ENCODE measurements at places on chromosomes 5 and 9. TPM values are rescaled to one million over a fixed set of nuclear protein-coding genes. Genes with fewer than 3 reads are reported as not detected.

The CARD9 gene
- total RNA-seq: 10.0 TPM

The PCDH12 gene
- 17.0 TPM for total RNA-seq

The POU5F2 gene
- 1.6 TPM for total RNA-seq

The ARL15 gene
- total RNA-seq: 29.5 TPM

The CDK9 gene
- 99.1 TPM for total RNA-seq

- H3K36me3 ChIP-seq: no peaks in the 10 kb centered on the region
- no peaks in the 10 kb centered on the region for H3K4me1 ChIP-seq
- no peak overlapping the region for H3K4me3 ChIP-seq
- H3K27ac ChIP-seq: no peak overlapping the region
- no peaks in the 10 kb centered on the region for H3K27me3 ChIP-seq
Observed at GRCh38 chr5:117973785-117974184, 1014.6 kb downstream of the DTWD2 start.

DNA sequence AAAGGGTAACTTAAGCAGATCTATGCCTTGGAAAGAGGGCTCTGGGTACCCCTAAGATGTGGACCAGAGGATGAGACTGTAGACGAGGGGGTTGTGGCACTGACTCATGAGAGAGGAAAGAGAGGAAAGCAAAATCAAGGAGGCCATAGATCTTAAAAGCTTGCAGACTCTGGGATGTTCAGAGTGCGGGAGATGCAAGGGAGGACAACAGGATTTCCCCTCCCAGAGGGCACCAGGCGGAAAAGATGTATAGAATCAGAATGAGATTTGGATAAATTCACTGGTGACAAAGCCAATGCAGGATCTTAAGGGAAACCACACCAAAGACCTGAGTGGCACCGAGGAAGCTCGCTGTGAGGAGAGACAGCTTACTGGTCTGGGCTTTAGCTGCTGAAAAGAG lies 27.1 kb downstream of the HRH2 start:
- H3K4me3 ChIP-seq: no peak overlapping the region
- no peak overlapping the region for H3K27ac ChIP-seq
- no peaks in the 10 kb centered on the region for H3K4me1 ChIP-seq
- H3K36me3 ChIP-seq: no peaks in the 10 kb centered on the region
- peak; percentile 8 for DNase-seq

DNA sequence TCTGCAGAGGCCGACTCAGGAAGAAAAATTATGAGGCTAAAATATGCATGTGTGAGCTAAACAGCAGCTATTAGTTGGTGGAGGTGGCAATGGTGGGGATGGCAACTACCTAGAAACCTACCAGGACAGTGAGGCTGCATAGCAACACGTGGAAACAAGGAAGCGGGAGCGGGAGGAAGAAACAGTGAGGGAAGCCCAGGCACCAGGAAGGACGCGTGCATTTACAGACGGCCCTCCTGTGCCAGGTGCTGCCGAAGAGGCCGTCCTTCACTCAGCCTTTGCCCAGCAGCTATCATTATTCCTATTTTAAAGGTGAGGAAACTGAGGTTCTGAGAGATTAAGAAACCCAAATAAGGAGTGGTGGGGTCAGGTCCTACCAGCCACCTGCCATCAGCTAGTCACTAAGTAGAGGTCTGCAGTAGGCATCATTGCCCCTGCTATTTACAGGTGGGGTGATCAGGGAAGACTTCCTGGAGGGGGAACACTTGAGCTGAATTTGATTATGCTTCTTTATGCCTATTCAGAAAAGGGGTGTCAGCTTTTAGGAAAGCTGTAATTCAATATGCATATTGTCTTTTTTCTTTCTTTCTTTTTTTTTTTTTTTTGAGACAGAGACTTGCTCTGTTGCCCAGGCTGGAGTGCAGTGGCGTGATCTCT lies 125.3 kb downstream of the CRB2 start:
- H3K4me1 ChIP-seq: no peaks in the 10 kb centered on the region
- DNase-seq: peak; percentile 23
- no peak overlapping the region for H3K4me3 ChIP-seq
- H3K27ac ChIP-seq: no peak overlapping the region

GRCh38 chr5:12652201-12652600 lies 748.0 kb upstream of the CTNND2 start:
- H3K4me3 ChIP-seq: no peak overlapping the region
- H3K4me1 ChIP-seq: no peaks in the 10 kb centered on the region
- H3K27ac ChIP-seq: no peak overlapping the region
- no peaks in the 10 kb centered on the region for H3K27me3 ChIP-seq

- no peak overlapping the region for H3K27ac ChIP-seq
- H3K36me3 ChIP-seq: peaks cover 99% of the 10 kb centered on the region
- H3K4me1 ChIP-seq: peaks cover 10% of the 10 kb centered on the region
- H3K27me3 ChIP-seq: no peaks in the 10 kb centered on the region
Observed at GRCh38 chr5:96745844-96746531, 61.8 kb downstream of the ERAP1 start.

GRCh38 chr5:58849921-58850667 lies 267.2 kb downstream of the RAB3C start:
- no peak overlapping the region for H3K27ac ChIP-seq
- H3K27me3 ChIP-seq: no peaks in the 10 kb centered on the region
- H3K4me1 ChIP-seq: no peaks in the 10 kb centered on the region
- no peak overlapping the region for H3K4me3 ChIP-seq

DNA sequence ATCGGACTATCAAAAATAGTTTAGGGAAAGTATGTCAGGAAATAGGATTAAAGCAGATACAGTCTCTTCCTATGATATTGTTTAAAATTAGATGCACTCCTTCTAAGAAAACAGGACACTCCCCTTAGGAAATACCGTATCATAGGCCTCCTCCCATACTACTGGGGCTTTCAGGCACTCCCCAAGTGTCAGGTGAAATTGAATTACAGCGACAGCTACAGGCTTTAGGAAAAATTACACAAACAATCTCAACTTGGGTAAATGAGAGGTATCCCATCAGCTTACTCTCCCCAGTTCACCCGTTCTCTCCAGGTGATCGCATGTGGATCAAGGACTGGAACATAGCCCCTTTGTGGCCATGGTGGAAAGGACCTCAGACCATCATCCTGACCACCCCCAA lies 110.4 kb upstream of the EPB41L4A start:
- peaks cover 4% of the 10 kb centered on the region for H3K4me1 ChIP-seq
- no peaks in the 10 kb centered on the region for H3K36me3 ChIP-seq
- H3K27me3 ChIP-seq: no peaks in the 10 kb centered on the region
- H3K27ac ChIP-seq: no peak overlapping the region
- no peak for DNase-seq
- no peak overlapping the region for H3K4me3 ChIP-seq

GRCh38 chr9:4030751-4031150 lies 269.1 kb downstream of the GLIS3 start:
- no peaks in the 10 kb centered on the region for H3K4me1 ChIP-seq
- no peaks in the 10 kb centered on the region for H3K36me3 ChIP-seq
- DNase-seq: no peak
- no peaks in the 10 kb centered on the region for H3K27me3 ChIP-seq
- H3K27ac ChIP-seq: no peak overlapping the region

DNA sequence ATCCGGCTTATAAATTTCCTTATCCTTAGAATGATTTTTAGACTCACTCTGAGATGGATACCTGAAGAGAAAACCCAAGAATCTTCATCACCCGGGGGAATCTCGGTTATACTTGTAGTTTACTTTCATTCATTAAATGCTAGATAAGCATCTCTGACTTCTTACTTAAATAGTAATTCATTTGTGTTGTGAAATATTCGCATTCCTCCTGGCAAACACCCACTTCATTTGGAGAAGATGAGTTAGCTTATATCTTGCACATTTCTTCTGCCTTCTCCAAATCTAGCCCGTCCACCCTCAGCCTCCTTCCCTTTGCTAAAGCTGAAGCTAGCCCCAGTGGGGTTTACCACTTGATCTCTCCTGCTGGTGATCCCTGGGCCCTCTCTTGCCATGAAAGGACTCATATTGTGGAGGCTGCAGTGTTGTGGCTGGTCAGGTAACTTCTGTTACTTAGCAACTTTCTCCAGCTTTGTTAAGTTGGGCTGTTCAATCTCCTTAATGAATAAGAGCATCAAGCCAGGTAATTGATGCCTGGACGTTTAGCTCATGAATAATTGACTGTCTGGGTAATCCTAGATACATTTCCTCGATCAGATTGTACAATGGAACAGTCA lies 11.3 kb upstream of the POU4F3 start:
- H3K4me3 ChIP-seq: no peak overlapping the region
- H3K27ac ChIP-seq: no peak overlapping the region
- H3K4me1 ChIP-seq: no peaks in the 10 kb centered on the region
- H3K36me3 ChIP-seq: no peaks in the 10 kb centered on the region
- H3K27me3 ChIP-seq: peaks cover 20% of the 10 kb centered on the region

DNA sequence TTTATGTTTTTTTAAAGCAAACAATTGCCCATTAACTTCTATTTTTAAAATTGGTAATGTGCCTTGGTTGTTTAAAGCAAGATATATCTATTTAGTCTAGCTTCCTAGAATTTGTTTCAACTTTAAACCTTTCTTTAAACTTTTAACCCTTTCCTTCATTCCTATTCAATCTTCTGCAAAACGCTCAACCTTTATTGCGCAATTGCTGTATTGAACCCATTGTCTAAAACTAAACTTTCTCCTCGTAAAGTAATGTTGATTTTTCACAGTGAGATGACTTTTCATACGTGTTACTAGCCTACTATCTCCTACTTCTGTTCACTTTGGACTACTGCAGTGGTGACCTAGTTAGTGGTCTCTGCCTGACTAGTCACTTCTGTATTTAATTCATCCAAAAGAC lies 63.3 kb downstream of the SMC5 start:
- no peak overlapping the region for H3K27ac ChIP-seq
- H3K4me1 ChIP-seq: no peaks in the 10 kb centered on the region
- H3K4me3 ChIP-seq: no peak overlapping the region
- peaks cover 86% of the 10 kb centered on the region for H3K36me3 ChIP-seq
- DNase-seq: no peak

DNA sequence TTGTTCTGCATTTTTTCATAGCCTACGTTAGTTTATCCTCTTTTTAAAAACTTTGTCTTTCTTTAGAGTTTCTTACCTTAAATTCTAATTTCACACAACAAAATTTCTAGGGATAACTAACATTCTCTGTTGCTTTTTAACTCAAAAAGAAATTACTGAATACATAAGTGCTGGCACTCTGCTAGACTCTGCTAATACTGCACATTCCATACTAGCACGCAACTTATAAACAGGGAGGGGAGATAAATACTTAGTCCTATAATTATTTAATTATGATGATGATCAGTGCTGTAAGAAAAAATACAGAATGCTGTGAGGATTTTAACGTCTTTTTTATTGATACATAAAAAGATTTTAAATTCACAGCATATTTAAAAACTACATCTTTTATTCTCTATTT lies 25.1 kb downstream of the RNF145 start:
- H3K4me3 ChIP-seq: no peak overlapping the region
- H3K4me1 ChIP-seq: peaks cover 68% of the 10 kb centered on the region
- no peak for DNase-seq
- H3K27ac ChIP-seq: peak overlapping the region; percentile 78

GRCh38 chr5:62581836-62582597 lies 3.4 kb downstream of the LRRC70 start:
- H3K4me3 ChIP-seq: no peak overlapping the region
- no peaks in the 10 kb centered on the region for H3K4me1 ChIP-seq
- H3K27me3 ChIP-seq: no peaks in the 10 kb centered on the region
- H3K27ac ChIP-seq: no peak overlapping the region
- peaks cover 6% of the 10 kb centered on the region for H3K36me3 ChIP-seq

GRCh38 chr9:13898957-13899356 lies 415.0 kb downstream of the NFIB start:
- no peaks in the 10 kb centered on the region for H3K36me3 ChIP-seq
- H3K4me3 ChIP-seq: no peak overlapping the region
- DNase-seq: no peak
- no peak overlapping the region for H3K27ac ChIP-seq

DNA sequence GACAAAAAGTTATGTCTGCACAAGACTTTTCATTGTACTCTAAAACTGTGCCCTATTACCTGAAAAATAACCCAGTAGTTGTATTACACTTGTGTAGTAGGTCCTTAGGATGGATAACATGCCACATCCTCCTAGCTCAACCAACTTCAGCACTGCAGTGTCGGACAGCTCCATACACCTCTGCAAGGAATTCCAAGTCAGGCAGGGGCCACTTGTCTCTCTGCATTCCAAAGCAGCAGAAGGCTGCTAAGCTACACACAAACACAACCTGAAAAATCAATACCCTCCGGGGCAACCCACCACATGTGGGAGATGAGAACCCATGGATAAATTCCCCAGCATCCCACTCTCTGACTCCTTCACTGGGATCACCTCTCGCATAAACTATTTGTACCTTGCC lies 50.2 kb downstream of the MED10 start:
- no peak for DNase-seq
- H3K36me3 ChIP-seq: no peaks in the 10 kb centered on the region
- no peak overlapping the region for H3K4me3 ChIP-seq
- H3K4me1 ChIP-seq: no peaks in the 10 kb centered on the region
- no peaks in the 10 kb centered on the region for H3K27me3 ChIP-seq

DNA sequence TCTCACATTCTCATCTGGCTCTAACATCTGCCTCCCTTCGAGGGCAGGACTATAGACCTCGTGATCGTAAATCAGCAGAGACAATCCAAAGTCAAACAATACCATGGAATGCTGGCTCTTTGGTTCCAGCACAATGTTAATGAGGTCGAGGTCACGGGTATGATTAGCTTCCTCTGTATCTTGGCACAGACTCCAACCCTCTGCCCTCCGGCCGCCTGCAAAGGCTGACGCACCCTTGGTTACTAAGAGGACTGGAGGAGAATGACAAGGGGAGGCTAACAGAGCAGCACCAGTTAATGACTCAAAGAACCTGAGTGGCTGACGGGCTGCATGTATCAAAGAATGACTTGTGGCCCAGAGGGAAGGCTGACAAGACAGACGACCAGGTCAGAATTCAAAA lies 10.1 kb downstream of the LHFPL2 start:
- H3K27me3 ChIP-seq: no peaks in the 10 kb centered on the region
- H3K36me3 ChIP-seq: no peaks in the 10 kb centered on the region
- no peak overlapping the region for H3K4me3 ChIP-seq
- DNase-seq: no peak
- H3K27ac ChIP-seq: peak overlapping the region; percentile 30

All from upper lobe of right lung (tissue), 1 donor.